ENCODE measurements at places on chromosomes 13 and 19.

DNA sequence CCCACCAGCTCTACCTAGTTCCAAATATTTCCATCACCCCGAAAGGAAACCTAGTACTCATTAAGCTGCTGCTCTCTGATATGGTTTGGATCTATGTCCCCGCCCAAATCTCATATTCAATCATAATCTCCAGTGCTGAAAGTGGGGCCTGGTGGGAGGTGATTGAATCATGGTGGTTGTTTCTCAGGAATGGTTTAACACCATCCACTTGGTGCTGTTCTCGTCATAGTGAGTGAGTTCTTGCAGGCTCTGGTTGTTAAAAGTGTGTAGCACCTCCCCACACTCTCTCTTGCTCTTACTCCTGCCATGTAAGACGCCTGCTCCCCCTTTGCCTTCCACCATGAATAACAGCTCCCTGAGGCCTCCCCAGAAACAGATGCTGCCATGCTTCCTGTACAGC lies 43.4 kb upstream of the MED4 start:
- DNase-seq: no peak

DNA sequence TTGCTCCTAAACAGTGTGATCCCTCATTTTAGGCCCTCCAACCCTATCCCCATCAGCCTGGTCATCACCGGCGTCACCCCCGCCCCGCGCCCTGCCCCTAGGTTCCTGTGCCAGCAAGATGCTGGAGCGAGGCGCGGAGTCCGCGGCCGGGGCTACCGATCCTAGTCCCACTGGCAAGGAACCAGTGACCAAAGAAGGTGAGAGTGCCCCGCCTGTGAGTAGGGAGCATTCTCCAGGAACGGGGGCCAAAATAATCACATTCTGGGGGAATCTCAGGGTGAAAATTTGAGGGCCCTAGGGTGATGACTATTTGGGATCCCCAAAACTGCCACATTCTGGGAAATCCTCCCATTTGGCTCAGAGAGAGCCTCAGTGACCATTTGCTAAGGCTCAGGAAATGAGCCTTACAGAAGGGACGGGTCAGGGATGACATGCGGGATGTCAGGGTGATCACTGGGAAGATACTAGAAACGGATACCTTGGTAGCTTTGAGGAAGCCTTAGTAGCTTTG lies 1.4 kb downstream of the ZNF575 start:
- DNase-seq: no peak

GRCh38 chr19:32407004-32407992 lies 1.7 kb downstream of the DPY19L3 start:
- DNase-seq: peak; percentile 17

GRCh38 chr13:59480396-59481259 lies 683.1 kb downstream of the DIAPH3 start:
- no peak for DNase-seq

- DNase-seq: no peak
Measured at GRCh38 chr19:31353833-31354232, 4.6 kb upstream of the TSHZ3 start.

DNA sequence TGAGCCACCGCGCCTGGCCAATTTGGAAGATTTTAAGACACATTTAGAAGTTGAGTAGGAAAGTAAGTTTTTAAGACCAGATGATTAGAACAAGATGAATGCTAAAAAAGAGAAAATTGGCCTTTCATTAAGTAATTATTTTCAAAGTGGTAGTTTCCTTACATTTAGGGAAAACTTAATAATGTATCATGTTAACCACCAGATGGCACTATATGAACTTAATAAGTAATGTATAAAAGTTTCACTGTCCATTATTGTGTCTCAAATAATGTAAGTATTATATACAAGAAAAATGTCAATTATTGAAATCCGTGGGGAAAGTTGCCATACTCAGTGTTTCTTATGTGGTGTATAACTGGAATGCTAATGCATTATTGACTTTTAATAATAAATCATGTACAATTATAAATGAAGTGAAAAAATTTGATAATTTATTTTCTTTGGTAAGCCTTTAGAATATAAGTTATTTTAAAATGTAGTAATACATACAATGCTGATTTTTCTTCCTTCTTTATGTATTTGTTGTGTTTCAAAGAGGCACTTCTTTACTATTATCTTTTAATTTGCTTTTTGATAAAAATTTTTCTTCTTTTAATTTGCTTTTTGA lies 29.2 kb downstream of the COG6 start:
- peak; percentile 87 for DNase-seq

DNA sequence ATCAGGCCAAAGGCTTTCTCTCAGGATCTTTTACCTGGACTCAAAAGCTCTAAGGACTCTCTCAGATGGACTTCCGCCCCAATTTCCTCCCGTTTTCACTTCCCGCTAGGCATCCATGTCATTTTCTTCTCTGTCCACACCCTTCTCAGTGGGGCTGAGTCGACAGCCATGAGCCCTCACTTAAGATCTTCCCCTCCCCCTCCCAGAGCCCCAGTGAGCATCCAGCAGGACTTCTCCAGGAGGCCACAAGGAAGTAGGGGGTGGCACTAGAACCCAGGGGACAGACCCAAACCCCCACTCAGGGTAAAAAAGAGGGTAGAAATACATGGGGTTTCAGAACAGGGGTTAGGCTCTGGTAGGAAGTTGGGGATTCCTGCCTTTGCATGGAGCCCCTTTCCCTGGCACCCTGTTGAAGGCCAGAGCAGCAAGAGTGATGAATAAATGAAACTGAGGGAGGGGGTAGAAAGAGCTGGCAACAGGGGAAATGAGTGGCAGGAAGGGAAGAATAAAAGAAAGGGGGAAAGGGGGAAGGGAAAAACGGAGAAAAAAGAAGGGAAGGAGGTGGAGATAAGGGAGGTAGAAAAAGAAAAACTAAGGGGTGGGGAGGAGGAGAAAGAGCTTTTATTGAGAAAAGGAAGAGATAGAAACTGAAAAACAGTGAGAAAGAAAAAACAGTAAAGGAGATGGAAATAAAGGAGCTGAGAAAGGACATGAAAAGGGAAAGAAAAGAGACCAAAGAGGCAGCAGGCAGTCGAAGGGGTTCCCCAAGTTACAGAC lies 42.3 kb downstream of the DEDD2 start:
- no peak for DNase-seq

GRCh38 chr13:51033421-51034185 lies 77.5 kb downstream of the C13orf42 start:
- no peak for DNase-seq

- no peak for DNase-seq
Measured at GRCh38 chr13:31038834-31039552, 106.5 kb downstream of the TEX26 start.

DNA sequence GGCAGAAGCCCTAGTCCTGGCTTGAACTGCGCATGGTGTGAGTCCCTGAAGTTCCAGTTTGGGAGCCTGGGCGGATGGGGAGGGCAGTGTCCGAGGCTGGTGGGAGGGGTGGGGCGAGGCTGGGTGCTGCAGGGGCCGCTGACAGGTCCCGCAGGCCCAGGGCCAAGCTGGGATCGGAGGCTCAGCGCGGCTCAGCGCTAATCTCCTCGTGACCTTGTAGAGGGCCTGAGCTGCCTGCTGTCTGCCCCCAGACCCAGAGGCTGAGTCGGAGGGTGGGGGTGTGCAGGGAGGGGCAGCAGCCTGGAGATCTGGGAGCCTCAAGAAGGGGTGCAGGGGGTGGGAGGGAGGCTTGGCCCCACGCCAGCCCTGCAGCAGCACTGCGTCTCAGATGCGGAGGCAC lies 3.0 kb downstream of the ATP1A3 start:
- no peak for DNase-seq

Measured in adipocyte (in vitro differentiated cells).